ENCODE measurements at places on chromosomes 11 and 22. TPM values are rescaled to one million over a fixed set of nuclear protein-coding genes. Genes with fewer than 3 reads are reported as not detected.

The SLC43A1 gene
- total RNA-seq = 3.7 TPM

The MYRF gene
- total RNA-seq = 0.27 TPM

The KCNJ1 gene
- total RNA-seq = not detected

The UQCC3 gene
- 8.9 TPM for total RNA-seq

The RBFOX2 gene
- total RNA-seq = not detected

The GLYATL1 gene
- total RNA-seq = not detected

The SYCE3 gene
- not detected for total RNA-seq

The UEVLD gene
- 12.8 TPM for total RNA-seq

The KDM4E gene
- total RNA-seq = not detected

The PRAME gene
- 0.15 TPM for total RNA-seq

The SLC17A6 gene
- total RNA-seq = not detected

The SLC43A3 gene
- 20.9 TPM for total RNA-seq

The LUZP2 gene
- not detected for total RNA-seq

The OR8A1 gene
- not detected for total RNA-seq
